ENCODE measurements at places on chromosomes 5 and 9.

DNA sequence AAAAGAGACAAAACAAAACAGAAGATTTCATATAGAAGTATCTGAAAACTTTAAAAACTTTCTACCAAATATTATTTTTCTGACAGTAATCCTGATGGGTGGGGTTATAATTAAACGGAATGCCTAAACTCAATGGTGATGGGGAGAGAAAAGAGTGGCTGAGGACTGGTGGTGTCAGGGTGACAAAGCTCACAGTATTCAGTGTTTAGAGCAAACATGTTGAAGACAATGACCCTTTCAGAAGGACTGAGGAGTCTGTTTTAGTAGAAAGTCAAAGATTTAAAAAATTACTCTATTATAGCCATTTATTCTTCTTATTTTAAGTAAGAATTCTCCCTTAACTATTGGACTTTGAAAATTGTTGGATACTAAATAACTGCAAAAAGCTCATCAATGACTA, 1144.0 kb downstream of the TAF11L14 start:
- no peak for DNase-seq

DNA sequence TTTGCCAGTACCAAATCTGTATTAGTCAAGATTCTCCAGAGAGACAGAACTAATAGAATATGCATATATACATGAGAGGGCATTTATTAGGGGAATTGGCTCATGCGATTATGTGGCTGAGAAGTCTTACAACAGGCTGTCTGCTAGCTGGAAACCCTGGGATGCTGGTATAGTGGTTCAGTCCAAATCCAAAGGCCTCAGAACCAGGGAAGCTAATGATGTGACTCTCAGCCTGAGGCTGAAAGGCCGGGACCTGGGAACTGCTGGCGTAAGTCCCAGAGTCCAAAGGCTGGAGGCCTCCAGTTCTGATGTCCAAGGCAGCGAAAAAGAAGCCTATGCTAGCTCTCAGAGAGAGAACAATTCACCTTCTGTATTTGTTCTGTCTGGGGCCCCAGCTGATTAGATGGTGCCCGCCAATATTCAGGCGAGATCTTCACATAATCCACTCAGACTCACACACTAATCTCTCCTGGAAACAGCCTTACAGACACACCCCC, 84.1 kb downstream of the KIAA1958 start:
- no peak for DNase-seq

GRCh38 chr9:130869250-130869649, 27.4 kb downstream of the QRFP start:
- no peak for DNase-seq

DNA sequence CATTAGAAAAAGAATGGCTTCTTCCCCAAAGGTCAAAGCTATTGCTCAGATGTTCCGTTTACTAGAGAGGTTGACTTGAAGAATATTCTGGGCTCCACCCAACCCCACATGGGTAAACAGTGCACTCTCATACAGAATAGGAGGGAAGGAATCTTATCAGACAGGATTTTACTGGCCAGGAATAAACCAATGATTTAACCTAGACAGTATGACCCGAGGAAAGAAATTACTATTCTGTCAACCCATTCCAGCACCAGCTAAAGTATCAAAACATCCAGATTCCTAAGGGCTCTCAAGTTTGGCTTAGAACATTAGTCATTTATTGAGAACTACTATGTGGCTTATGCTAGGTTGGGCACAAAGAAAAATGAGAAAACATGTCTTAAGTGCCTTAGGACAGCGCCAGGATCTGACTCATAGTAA, 493.6 kb upstream of the KLF4 start:
- no peak for DNase-seq

- no peak for DNase-seq
These were observed 62.1 kb upstream of the TRPC7 start for GRCh38 chr5:136427426-136427825.

DNA sequence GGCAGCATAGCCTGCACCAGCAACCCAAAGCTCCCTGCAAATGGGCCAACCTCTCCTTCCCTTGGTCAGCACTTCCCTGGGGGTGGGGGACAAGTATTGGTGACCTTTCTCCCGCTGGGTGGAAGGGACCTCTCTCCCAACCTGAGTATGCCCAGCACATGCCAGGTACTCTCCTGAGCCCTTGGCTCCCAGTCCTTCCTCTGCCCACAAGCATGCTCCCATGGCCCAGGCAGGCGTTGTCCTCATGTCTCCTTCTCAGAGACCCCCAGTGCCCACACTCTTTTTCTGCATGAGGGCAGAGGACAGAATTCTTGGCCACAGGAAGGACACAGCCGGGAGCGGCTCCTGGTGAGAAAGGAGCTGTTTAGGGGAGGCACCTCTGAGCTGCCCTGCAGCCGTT, 60.3 kb downstream of the PHF2 start:
- DNase-seq = no peak

GRCh38 chr5:134073404-134073803, 41.1 kb upstream of the TCF7 start:
- DNase-seq = no peak

- no peak for DNase-seq
These were observed 8.2 kb upstream of the ZFYVE16 start for GRCh38 chr5:80399526-80400239.

DNA sequence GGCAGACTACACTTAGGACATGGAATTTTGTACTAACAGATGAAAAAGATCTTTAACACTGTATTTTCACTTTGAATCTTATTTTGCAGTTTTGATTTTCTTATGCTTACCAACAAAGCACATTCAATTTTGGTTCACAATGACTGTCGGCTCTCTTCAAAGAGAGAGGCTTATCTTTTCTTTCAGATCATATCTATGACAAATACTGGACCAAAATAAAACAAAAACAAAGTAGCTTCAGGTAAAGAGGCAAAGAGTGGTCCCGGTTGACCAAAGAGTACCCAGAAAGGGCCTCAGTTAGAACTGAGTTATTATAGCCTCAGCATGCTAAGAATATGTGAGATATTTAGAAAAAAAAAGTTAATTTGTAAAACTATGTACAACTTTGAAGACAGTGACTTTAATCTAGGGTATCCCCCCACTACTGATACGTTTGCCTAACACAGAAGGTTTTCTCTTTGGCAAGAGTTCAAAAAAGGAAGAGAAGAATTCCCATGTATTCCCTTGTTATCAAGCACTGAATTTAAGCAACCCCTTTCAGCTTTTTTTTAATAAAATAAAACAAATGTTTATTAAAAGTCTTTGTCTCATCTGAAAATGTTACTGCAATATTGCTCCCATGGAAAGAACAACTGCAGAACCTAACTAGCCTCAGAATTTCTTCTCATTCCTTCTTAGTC, 50.5 kb downstream of the NR6A1 start:
- DNase-seq = no peak

GRCh38 chr5:5126444-5126843, 13.7 kb upstream of the ADAMTS16 start:
- no peak for DNase-seq

DNA sequence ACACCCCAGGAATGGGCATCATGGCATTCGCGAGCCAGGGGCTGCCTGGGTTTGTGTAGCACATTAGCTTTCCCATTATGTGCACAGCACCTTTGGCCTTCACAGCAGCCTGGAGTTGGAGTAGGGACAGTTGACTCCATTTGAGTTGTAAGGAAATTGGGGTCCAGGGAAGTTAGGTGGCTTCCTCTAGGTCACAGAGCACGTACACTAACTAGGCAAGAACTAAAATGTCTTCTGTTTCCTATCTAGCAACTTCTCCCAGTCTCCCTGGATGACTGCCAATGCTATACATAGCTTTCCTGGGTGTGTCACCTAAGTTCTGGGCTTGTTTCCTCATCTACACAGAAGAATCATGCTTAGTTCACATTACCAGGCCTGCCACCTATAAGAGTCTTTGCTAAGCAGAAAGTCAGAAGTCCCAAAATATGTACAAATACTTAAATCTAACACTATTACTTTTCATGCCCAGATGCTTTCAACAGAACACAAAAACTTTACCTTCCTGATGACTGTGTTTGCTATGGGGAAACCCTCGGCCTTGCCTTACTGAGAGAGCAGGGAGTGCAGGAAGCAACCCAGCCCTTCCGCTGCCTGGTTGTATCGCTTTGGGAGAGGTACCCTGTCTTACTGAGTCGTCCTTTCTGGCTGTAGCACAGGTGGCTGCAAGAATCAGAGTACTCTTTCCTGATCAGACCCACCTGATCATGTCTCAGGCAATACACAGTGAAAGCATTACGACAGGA, 12.0 kb downstream of the MACROH2A1 start:
- DNase-seq = no peak

Measured in stimulated activated CD8-positive, alpha-beta memory T cell treated with anti-CD3 and anti-CD28 coated beads, Interleukin-2, amount 100 ng/mL, for 48 hours (primary cell).